ENCODE measurements at places on chromosomes 2 and 18.

GRCh38 chr18:75635096-75635495 lies 207.6 kb upstream of the SMIM21 start:
- DNase-seq = no peak

DNA sequence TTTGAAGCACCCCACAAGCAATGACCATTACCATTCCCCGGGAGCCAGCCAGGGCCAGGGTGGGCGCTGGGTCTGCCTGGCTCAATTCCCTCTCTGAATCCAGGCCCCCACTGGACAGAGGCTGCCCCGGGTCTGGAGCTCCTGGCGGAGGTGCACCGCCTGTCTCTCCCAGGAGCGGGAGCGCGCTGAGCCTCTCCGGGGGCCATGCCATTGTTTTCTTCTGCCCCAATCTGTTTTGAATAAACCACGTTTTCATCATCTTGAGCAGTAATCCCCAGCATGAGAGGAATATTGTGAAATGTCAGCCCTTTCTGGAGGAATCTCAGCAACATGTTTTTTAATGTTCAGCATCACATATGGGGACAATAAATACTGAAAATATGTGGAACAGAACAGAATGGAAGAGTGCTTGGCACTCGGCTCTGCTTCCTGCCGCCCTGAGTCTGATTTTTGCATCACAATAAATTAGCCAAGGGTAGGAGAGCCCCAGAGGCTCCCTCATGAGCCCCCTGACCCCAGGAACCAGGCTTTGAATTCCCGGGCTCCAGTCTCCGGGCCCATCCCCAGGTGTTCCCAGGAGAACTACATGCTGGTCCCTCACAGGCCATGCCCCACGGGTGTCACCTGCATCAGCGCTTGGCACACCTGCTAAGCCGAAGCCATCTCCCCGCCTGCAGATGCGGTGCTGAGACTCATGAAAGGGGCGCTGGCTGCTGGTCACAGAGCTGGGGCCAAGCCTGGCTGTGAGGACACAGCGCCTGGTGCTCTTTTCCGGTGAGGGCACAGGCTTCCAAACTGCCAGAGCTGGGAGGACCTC lies 88.8 kb downstream of the INHBB start:
- DNase-seq = no peak

- DNase-seq = no peak
Observed at GRCh38 chr2:39547811-39548719, 111.0 kb upstream of the MAP4K3 start.

GRCh38 chr18:76450452-76451395 lies 44.3 kb downstream of the ZNF516 start:
- DNase-seq = peak; percentile 51

GRCh38 chr2:179440642-179441251 lies 176.1 kb upstream of the SESTD1 start:
- no peak for DNase-seq

GRCh38 chr2:76711490-76711889 lies 810.7 kb downstream of the LRRTM4 start:
- no peak for DNase-seq

GRCh38 chr18:74029161-74029560 lies 118.5 kb downstream of the FBXO15 start:
- no peak for DNase-seq

DNA sequence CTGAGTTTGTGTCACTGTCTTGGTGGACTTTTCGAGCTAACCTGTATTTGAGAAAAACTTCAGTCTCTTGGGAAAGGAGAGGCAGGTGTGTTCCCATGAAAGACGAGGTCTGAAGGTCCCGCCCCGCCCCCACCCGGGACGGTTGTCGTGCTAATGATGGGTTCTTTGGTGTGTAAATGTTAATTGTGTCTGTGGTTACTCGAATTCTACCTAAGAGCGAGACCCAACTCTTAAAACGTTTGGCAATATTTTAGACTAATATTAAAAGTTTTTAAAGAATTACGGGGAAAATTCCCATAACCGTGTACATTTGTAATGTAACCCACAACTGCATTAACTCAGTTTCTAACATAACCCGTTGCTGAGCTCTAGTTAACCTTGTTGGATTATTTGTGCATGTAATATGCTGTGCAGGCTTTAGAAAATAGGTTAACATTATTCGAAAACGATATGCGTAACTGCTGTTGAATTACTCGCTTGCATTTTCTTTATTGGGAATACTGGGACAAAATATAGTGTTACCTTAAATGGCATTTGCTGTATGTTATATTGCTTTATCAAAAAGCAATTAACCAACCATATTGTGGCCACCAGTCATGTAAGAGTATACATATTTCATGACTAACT lies 833 bp downstream of the EPB41L5 start:
- DNase-seq = no peak

DNA sequence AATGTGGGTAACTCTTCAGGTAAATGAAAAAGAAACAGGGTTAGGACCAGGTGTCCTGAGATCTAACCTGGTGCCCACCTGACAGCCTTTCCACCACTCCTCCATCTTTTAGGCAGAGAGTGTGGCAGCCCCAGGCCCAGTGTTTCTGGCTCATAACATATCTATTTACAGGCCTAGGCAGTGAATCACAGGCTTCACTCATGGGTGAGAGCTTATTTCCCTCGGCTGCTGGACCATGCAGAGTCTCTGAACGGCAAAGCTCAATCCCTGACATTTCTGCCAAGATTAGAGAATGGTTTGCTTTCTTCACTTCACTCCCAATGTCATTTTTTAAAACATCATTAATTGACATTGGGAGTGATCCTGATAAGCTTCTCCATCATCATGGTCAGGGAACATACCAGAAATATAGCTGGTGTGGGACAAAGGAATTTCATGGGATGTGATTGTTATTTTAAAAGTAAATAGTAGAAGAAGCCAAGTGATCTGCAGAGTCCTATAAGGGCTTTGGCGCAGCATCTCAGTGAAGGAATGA lies 323.9 kb downstream of the SETBP1 start:
- no peak for DNase-seq

GRCh38 chr2:203586206-203586605 lies 51.1 kb upstream of the RAPH1 start:
- no peak for DNase-seq

GRCh38 chr18:8726281-8726680 lies 20.9 kb downstream of the MTCL1 start:
- no peak for DNase-seq

GRCh38 chr2:69744456-69744855 lies 2.5 kb downstream of the ANXA4 start:
- DNase-seq = no peak

DNA sequence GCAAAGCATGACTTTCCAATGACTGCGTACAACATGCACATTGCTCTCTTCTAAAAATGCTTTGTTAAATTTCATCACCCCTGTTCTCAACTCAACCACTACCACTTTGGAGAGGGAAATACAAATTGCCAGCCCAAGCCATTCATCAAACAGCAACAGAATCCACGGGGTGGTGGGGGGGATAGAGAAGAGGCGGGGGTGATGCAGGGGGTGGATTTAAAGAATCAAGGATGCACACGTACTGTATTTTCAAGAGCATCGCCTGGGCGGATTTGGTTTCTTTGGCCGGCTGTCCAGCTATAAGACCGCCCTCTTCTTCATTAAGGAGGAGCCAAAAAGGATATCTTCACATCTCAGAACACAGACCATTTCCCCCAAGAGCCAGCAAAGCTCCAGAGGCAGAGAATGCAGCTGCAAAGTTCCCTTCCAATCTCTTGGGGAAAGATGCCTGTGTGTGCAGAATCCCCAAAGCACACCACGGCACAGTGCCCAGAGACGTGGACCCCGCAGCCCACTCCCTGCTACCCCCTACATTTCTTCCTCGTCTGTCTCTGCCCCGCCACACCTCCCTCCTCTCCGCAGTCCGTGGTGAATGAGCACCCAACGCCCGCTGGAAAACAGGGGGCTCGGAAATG lies 977 bp downstream of the SLC8A1 start:
- no peak for DNase-seq

- DNase-seq = no peak
Observed at GRCh38 chr2:128263902-128264331, 54.8 kb downstream of the HS6ST1 start.

GRCh38 chr2:133862400-133862977 lies 294.2 kb upstream of the NCKAP5 start:
- no peak for DNase-seq

DNA sequence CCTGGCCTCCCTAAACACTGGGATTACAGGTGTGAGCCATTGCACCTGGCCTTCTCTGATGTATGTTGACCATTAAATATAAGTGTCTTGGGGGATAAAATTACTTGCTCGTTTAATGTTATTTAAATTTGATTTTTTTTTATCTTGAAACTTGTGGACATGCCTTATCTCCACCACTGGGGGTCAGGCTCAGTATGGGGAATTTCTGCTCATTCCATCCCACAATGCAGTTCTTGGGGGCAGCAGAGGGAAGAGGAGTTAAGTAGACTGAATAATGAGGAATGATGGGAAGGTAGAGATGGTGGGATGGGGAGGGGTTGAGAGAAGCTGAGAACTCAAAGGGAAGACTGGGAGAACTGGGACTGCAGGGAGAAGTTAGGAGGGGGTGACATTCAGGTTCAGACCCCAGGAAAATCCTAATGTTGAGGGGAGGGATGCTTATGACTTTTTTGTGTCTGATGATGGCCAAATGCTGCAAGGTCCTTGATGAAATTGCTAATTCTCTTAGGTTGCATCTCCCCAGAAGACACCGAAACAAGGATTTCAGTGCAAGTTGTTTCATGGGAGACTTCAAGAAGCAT lies 174.2 kb downstream of the MIB1 start:
- DNase-seq = no peak

GRCh38 chr2:42123426-42123825 lies 45.7 kb upstream of the EML4 start:
- DNase-seq = no peak

GRCh38 chr2:225574582-225575138 lies 175.2 kb downstream of the NYAP2 start:
- no peak for DNase-seq

GRCh38 chr2:205358351-205358815 lies 323.9 kb upstream of the NRP2 start:
- DNase-seq = no peak

DNA sequence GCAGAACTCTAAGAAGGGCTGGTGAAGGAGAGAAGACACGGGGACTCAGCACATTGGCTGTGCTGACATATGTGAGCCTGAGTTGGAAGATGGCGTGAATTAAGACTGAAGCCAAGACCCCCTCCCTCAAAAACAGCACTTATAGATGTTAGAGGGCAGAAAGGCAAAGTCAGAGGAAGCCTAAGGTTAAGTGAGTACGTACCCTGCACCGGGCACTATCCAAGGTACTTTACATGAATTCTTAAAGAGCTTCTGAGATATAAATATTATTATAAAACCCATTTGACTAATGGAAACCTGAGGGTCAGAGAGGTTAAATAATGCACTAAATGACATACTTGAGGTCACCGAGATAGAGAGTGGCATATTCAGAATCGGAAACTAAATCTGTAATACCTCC lies 25.6 kb downstream of the SIX3 start:
- no peak for DNase-seq

GRCh38 chr2:217332866-217333265 lies 473.0 kb upstream of the TNP1 start:
- DNase-seq = no peak

DNA sequence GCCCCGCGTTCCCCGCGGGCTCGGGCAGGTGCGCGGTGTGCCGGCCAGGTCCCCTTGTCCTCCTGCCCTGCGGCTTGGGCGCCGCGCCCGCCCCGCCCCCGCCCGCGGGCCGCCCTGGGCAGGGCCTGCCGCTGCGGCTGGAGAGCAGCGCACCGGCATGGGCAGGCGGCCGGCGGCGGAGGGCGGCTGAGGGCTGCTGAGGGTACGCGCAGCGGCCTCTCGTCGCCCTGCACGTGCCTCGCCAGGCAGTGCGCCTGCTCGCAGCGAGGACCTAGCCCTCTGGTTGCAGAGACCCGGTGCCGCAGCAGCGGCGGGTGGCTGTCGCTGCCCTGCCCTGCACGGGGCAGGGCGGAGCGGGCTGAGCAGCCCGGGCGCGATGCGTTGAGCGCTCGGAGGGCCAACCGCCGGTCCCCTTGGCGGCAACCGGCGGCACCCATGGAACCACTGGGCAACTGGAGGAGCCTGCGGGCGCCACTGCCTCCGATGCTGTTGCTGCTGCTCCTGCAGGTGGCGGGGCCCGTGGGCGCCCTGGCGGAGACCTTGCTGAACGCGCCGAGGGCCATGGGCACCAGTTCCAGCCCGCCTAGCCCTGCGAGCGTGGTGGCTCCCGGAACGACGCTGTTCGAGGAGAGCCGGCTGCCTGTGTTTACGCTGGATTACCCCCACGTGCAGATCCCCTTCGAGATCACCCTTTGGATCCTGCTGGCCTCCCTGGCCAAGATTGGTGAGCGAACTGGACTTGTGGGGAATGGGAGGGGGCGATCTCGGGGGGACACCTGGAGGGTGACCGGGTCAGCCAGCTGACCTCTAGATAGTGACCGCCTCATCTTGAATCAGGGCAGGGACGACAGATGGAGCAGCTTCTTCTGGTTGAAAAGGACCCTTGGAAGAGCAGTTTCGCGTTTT lies at the start of gene SLC9A2:
Gene SLC9A2 (plus strand): TSS at position 140 of the 906 bp plus-strand sequence. CDS start 296 bp downstream, at position 436.
- DNase-seq = peak; percentile 27

- no peak for DNase-seq
Observed at GRCh38 chr2:183123117-183123958, 905 bp upstream of the NUP35 start.

- no peak for DNase-seq
Observed at GRCh38 chr2:102481931-102482330, 8.9 kb downstream of the SLC9A4 start.

DNA sequence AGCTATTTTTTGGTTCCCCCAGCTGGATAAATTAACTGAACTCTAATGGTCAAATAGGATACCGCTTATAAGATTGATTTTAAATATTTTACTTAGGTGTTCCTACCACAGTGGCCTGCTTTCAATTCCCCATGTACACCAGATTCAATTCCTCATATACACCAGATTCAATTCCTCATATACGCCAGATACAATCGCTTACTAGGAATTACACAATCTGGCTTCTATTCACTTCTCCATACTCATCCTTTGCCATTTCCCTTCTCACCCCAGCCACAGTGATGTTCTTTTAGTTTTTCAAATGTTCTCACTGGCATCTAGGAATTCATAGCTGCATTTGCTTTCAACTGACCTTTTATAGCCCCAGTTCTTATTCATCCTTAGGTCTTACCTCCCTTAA lies 66.5 kb downstream of the SLC40A1 start:
- no peak for DNase-seq

GRCh38 chr2:85748039-85748734 lies 5.6 kb upstream of the ATOH8 start:
- DNase-seq = no peak

- DNase-seq = no peak
Observed at GRCh38 chr2:112541315-112542122, 746 bp upstream of the POLR1B start.

- DNase-seq = no peak
Observed at GRCh38 chr18:46678785-46679399, 21.9 kb upstream of the LOXHD1 start.

All from upper lobe of left lung (tissue), 6 donors.